NCI-H2171 treated with DMSO at 0.1 percent for 48 hours (cell line): ENCODE measurements at places on chromosomes 5 and 9.

- no peak for DNase-seq
Measured at GRCh38 chr5:177404641-177405179, 4.2 kb upstream of the PFN3 start.

DNA sequence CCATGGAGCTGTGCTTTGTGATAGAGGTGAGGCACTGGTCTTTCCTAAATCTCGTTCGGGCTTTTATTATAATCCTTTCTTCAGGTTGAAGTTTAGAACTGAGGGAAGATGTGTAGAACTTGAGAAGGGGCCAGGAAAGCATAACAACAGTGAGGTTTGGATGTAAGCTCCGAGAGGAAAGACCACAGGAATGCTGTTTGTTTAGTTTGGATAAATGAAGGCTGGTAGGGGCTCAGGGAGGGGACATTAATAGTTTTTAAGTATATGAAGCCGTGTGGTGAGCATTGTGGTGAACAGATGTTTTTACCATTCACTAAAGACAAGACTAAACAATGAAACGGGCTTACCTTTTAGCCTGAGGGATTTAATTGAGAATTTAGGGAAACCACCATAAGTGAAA lies 130.8 kb downstream of the ARHGAP26 start:
- DNase-seq = no peak

GRCh38 chr9:105187781-105188180 lies 56.7 kb upstream of the SLC44A1 start:
- DNase-seq = no peak

DNA sequence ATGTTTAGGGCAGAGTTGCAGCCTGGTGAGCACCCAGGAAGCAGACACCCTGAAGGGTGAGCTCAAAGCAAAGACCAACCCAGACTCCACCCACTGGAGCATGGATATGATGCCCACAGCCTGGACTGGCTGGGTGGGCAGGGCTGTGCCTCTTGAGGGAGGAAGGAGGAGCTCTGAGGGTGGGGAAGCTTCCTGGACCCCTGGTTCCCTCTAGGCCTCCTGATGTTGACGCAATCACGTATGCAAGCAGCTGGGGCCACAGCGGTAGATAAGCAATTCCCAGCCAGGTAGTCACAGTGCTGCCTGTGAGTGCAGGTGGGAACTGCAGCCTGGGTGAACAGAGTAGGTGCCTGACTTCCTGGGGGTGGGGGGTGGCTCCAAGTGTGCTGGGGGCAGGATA lies 271.5 kb downstream of the CDK5RAP2 start:
- DNase-seq = no peak

- no peak for DNase-seq
Measured at GRCh38 chr5:172648013-172648381, 6.9 kb downstream of the NEURL1B start.
